ENCODE measurements at places on chromosomes 6 and 20.

DNA sequence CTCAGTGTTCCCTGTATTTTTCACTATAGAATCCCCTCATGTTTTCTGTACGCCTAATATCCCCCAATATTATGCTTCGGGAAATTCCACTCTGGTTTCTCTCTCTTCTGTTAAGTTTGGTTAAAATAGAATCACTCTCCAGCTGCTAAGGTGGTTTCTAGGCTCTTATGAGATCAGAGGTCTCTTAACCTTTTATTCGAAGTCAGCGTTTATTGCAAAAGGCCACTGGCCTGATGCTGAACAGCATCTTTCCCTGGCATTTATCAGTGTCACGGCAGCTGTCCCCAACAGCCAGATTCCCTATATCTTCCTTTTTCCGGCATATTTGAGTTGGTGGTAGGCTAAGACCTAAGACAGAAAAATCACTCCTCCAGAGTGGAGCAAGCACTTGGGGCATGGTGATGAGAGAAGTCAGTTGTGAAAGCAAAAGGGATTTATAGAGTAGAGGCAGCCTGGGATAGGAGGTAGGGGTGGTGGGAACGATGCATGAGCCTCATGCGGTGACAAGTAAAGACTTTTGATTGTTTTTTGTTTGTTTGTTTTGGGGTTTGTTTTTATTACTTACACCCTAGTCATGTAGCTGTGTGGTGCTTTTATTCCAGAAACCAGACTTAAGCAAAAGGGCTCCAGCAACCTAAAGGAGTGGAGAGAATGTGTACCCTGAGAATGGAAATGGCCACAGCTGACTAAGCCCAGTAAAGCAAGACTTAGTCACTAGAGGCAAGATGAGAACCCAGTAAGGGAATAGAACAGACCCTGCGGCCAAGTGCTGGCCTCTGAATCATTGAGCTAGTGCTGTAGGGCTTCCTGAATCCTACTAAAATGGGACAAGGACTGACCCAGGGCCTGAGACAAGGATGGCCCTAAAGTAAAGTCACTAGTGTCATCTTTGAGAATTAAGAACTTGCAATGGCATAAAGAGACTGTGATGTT lies 233.0 kb upstream of the PRND start:
- no peak for DNase-seq

- DNase-seq, result no peak
Observed at GRCh38 chr20:14568225-14568624, 230.8 kb upstream of the FLRT3 start.

DNA sequence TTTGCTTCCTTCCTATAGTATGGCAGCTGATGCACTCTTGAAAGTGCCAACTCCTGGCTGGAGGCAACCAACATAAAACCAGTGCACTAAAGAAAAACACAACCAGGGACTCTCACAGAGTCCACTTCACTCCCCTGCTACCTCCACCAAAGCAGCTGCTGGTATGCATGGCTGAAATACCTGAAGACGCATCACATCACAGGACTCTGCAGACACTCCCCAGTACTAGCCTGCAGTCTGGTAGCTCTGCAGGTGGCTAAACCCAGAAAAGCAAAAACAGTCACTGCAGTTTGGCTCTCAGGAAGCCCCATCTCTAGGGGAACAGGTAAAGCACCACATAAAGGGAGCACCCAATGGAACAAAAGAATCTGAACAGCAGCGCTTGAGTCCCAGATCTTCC lies 473.0 kb upstream of the SPTLC3 start:
- no peak for DNase-seq

DNA sequence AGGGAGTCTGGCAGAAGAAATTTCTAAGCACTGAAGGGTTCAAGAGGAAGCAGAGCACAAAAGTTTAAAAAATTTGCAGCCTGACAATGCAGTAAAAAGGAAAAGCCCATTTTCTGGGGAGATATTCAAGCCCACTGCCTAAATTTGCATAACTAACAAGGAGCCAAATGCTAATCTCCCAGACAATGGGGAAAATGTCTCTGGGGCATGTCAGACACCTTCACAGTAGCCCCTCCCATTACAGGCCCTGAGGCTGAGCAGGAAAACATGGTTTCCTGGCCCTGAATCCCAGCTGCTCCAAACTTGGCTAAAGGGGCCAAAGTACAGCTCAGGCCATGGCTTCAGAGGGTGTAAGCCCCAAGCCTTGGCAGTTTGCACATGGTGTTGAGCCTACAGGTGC lies 908.5 kb upstream of the MANEA start:
- DNase-seq, result no peak

DNA sequence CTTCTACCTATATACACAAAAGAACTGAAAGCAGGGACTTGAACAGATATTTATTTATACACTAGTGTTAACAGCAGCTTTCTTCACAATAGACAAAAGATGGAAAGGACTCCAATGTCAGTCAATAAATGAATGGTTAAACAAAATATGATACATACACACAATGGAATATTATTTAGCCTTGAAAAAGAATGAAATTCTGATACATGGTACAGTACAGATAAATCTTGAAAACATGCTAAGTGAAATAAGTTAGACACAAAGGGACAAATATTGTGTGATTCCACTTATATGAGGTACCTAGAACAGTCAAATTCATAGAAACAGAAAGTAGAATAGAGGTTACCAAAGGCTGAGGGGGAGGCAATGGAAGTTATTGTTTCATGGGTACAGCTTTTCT lies 79.8 kb upstream of the ADTRP start:
- DNase-seq, result no peak

DNA sequence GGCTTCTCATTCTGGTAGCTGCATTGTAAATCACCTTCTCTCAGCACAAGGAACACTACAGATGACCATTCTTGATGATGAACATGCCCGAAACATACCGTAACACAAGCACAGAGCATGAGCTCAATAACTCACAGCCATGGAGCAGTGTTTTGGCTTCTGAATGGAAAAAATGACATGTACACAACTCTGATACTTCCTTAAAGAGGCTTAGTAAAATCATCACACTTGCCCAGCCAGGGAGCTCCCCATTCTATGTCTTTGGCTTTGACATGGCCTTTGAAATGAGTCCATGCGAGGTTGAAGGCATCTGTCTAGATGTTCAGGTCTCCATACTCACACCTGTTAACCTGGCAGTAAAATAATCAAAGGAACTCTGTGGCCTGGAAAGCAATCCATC lies 87.6 kb downstream of the MYB start:
- no peak for DNase-seq

DNA sequence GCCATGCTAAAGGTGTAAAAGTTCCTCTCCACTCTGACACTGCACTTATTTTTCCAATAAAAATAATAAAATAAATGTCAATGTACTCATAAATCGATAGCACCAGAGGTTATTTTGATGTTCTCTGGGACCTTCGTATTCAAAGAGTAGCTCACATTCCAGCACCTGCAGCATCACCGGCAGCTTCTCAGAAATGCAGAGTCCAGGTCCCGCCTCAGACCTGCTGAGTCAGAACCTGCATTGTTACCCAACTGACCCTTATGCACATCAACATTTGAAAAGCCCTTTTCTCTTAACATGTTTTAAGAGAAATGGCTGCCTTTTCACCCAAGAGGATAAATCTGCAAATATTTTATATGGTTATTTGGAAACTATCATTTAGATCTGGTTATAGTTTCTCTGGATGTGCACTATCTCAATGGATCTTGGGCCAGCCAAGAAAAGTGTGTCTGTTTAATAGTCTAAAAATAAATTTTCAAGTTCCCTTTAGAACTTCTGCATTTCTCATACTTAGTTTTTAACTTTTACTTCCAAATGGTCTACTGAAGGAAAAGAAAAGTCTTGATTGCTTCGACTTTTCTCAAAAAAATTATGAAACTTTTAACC lies 216.2 kb upstream of the PRDM1 start:
- no peak for DNase-seq

DNA sequence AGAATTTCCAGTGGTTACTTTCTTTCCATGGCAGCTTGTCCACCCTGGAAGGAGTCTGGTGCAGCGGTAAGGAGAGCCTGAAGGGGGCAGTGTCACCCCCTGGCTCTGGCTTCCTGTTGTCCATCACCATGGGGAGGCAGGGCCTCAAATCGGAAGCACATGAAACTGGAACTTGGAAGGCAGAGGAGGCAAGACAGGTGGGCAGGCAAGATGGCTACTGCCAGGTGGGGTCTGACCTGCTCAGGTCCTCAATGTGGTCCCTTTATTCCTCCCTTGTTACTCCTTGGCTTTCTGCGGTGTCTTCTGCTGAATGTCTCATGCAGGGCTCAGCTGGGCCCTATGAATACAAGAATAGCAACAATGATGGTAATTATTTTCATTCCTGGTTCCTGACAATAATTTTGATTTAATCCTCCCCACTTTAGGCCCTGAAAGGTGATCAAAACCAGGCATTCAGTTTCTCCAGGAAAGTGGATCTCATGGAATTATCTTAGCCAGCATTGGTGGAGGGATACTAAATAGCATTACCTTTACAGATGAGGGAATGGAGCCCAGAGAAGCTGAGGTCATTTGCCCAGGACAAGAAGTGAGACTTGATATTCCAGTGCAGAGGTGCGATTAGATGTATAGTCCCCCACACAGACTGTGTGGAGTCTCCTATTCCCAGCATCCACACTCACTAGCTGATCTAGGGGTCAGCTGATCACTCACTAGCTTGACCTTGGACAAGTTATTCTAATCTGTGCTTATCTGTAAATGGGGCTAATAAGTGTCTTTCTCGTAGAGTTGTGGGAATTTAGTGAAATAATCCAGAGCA lies 17.6 kb upstream of the SNAI1 start:
- DNase-seq, result no peak

Measured in non-pigmented ciliary epithelial cell (primary cell).